Posterior vena cava (tissue), 2 donors: ENCODE measurements at places on chromosomes 2 and 18. TPM values are rescaled to one million over a fixed set of nuclear protein-coding genes. Genes with fewer than 3 reads are reported as not detected.

Gene SKA1
- total RNA-seq, result 0.24 TPM

Gene PSMA8
- total RNA-seq, result not detected

DNA sequence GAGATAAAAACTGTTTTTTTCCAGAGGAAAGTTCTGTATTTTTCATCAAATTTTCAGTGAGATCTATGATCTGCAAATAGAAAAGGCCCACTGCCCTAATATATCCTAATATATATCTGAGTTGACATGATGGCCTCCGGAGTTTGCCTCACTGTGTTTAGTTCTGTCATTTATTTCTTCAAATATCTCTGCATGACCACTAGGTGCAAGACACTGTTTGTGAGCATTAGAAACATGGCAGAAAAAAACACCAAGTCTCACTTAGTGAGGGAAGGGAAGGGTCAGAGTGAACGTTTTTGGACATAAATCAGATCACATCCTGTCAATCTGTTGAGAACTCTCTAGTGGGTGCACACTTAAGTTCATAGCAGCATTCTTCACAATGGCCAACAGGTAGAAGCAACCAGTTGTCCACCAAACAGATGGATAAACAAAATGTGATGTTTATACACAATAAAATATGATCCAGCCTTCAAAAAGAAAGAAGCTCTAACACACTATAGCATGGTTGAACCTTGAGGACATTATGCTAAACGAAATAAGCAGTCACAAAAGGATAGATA lies 53.4 kb downstream of the SPIRE1 start:
- DNase-seq, result no peak

DNA sequence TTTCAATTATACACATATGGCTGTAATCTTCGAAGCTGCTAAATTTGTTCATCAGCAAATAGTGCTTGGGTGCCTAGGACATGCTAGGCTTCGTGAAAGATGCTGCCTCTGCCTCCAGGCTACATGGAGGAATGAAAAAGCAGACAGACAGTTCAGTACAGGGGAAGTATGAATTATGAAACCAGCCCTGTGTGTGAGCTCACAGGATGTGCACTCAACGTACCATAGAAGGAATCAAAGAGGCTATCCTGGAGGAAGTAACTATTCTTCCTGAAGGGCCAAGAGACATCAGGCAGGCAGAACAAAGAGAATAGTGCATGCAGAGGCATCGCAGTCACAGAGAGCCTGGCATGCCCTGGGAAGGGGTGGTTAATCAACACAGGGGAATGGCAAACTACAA lies 61.4 kb downstream of the DYM start:
- no peak for DNase-seq

DNA sequence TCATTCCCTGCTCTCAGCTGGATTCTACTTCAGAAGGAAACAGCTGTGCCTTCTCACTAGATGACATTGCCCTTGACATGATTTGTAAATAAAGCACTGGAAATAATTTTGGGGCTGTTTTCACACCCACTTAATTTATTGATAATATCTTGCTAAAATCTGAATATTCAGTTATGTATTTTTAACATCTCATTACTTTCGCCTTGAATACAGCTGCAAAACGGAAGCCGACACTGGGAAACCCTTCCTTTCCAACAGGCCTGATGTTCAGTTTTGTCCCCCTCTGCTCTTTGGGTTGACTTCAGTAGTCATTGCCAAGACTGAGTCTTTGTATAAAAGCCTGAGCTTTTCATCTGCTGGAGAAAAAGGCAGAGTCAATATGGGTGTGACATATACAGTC lies 82.7 kb downstream of the DOCK10 start:
- DNase-seq, result no peak

- no peak for DNase-seq
These were observed 124.7 kb upstream of the SERPINE2 start for GRCh38 chr2:224163566-224164307.

GRCh38 chr18:71374294-71375000 lies 1085.6 kb downstream of the SOCS6 start:
- DNase-seq, result no peak
